ENCODE measurements at places on chromosomes 2 and 18.

DNA sequence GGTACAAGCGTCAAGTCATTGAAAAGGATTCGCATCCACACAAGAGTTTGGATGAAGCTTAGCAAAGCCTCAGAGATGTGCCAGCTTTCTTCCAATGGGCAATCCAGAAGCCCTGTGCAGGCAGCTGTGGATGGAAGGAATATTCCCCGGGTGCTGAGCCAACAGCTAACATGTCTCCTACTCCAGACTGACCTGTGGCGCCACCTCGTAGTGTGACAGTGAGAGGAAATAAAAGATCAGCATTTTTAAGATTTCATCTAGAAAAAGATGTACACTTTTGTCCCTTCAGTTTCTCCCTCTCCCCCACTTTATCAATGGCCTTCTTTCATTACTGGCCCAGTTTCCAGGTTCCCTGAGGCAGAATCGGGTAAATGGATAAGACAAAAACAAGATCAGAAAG is 48.9 kb upstream of the SPATS2L start:
- DNase-seq, result no peak

GRCh38 chr2:83067947-83068346 is 1391.1 kb downstream of the SUCLG1 start:
- no peak for DNase-seq

DNA sequence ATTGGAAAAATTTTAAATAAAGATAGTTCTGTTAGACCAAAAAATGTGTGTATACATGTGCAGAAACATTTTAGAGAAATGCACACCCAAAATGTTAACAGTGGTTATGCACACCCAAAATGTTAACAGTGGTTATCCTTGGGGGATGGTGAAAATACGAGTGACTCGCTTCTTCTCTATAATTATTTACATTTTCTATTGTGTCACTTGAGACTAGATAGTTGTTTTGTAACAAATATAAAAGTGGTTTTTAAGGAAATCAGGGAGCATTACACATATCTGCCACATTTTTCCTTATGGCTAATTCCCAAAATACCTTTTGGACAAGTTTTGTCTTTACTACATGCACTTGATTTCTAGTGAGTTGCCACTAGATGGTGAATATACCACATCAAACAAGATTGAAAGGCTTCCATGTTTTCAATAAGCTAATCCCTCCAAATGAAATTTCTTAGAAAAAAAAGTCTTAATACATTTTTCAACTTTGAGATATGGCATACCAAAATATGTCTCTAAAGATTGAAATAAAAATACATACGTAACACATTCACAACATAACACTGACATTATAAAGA is 9.0 kb upstream of the HIBCH start:
- DNase-seq, result no peak

GRCh38 chr2:85893428-85894258 is 4.9 kb upstream of the ST3GAL5 start:
- no peak for DNase-seq

- no peak for DNase-seq
Measured at GRCh38 chr2:173884025-173884802, 81.0 kb downstream of the SP3 start.

DNA sequence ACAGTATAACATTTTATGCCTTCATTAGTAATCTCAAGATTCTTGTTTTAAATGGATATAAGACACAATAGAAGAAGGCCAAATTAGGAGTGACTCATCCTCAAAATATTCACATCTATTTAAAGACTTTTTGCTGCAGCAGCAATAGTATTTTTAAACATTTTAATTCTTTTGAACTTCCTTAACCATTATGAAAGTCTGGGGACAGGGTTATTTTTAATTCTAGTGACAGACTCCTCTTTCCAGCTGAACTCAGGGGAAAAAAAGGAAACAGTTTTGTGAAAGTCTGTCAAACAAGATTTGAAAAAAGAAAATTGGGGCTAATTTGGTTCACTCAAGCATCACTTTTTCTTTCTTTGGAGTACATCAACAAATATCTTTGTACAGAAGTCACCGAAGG is 541.8 kb downstream of the NUP35 start:
- DNase-seq, result no peak

DNA sequence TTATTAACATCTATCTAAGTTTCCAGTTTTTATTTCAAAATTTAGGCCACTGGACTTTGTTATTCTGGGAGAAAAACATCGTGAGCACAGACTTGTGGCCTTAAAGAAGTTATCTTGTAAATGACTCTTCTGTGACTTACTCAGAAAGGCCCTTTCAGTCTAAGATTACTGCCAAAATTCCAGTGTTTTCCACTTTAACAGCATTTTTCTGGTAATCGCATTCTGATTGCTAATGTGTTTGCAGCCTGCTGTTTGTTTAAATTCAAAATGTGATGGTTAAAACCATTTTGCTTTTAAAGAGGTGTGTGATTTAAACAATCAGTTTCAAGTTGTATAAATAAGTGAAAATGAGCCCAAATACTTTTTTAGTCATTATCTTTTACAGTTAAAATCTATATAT is 136.7 kb upstream of the DAPL1 start:
- DNase-seq, result no peak

All from activated gamma-delta T cell (primary cell).